Effector memory CD4-positive, alpha-beta T cell (primary cell): ENCODE measurements at places on chromosomes 5 and 9.

GRCh38 chr5:179905161-179905560 lies 2.5 kb downstream of the TBC1D9B start:
- DNase-seq, result no peak

- no peak for DNase-seq
These were observed 146.5 kb downstream of the MEF2C start for GRCh38 chr5:88736494-88736893.

GRCh38 chr5:141354900-141355469 lies at the start of gene PCDHGA4:
TSS of gene PCDHGA4 (plus strand) at chr5:141355021. CDS start at chr5:141355108, 87 bp downstream.
- DNase-seq, result no peak

DNA sequence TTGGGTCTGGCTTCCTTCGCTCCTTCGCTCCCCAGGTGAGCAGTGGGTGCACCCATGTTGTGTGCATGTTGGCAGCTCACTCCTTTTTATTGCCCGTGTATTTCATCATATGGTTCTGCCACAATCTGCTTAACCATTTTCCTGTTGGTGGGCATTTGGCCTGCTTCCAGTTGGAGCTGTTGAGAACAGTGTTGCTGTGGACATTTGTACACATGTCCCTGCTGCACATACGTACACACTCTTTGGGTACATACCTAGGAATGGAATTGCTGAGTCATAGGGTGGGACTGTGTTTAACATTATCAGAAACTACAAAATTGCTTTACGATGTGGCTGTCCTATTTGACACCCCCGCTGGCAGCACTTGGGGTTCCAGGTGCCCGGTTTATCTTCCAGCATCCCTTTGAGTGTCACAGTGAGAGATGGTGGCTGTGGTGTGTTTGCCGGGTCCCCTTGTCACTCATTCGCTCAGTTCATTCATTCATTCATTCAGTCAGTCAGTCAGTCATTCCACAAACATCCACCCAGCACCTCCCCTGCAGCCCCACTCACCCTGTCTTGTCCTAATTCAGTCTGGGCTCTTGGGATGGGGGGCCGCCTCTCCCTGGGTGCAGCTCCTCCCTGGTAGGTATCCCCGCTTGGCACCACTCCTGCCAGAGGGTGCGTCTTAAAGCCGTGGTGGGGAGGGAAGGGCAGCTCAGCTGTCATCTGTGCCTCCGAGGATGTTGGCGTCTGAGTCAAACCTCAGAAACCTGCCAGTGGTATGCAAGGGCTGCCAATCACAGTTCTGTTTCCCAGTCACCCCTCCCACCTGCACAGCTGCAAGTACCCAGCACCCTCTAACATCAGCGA lies 7.9 kb upstream of the FIBCD1 start:
- no peak for DNase-seq

DNA sequence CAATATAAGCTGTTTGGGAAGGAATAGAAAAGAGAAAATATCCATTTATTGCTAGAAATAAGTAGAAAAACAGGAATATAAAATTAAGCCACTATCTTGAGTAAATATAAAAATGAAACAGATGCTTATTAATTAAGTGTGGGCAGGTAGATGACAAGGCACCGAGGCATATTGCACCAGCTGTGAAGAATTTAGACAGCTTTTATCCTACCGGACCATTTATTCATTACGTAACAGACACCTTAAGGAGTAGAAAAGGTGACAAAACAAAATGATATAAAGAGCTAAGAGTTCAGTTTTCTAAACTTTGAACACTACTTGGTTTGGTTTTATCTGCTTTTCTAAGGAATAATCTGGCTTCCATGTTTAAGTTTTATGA lies 404.1 kb downstream of the PTPRD start:
- DNase-seq, result no peak

GRCh38 chr9:6302417-6302816 lies 25.8 kb upstream of the TPD52L3 start:
- no peak for DNase-seq

GRCh38 chr5:65021527-65022226 lies 252.9 kb downstream of the CWC27 start:
- DNase-seq, result no peak

- DNase-seq, result no peak
These were observed 15.9 kb downstream of the ABHD17B start for GRCh38 chr9:71895117-71895516.

DNA sequence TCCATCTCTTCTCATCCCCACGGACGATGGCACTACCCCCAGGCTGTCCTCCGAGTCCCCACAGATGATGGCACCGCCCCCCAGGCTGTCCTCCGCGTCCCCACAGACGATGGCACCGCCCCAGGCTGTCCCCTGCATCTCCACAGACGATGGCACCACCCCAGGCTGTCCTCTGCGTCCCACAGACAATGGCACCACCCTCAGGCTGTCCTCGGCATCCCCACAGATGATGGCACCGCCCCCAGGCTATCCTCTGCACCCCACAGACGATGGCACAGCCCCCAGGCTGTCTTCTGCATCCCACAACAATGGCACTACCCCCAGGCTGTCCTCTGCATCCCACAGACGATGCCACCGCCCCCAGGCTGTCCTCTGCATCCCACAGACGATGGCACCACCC lies 57.4 kb upstream of the PTCH1 start:
- no peak for DNase-seq

DNA sequence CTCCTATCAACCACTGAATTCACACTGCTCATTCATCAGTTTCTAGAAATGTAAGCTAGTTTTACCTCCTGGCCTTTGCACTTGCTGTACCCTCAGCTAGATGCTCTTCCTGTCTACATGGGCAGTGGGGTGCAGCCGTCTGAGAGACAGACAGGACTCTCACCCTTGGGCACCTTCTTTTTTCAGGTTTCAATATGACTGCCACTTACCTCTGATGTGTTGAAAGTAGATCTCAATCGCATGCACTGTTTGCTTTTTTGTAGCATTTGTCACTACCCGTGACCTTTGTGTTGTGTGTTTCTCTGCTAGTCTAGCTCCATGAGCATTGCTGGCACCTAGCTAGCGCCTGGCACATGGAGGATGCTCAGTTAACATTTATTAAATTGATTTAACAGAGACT lies 403.1 kb upstream of the TRPC7 start:
- no peak for DNase-seq

DNA sequence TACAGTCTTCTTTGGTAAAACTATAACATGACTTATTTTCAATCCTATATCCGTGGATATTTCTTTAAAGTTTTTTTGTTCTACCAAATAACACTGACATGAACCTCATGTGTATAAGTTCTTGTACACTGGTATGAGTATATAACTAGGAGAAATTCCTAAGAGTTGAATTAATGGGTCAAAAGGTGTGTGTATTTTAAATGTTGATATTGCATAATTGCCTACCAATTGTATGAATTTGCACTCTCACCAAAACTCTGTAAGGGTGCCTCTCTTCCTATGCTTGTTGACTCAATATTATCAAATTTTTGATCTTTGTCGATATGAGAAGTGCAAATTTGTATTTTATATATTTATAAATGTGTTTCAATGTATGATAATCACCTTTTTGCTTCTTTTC lies 22.9 kb upstream of the CCL21 start:
- no peak for DNase-seq

- no peak for DNase-seq
These were observed 15.1 kb downstream of the HNRNPK start for GRCh38 chr9:83964973-83965349.

DNA sequence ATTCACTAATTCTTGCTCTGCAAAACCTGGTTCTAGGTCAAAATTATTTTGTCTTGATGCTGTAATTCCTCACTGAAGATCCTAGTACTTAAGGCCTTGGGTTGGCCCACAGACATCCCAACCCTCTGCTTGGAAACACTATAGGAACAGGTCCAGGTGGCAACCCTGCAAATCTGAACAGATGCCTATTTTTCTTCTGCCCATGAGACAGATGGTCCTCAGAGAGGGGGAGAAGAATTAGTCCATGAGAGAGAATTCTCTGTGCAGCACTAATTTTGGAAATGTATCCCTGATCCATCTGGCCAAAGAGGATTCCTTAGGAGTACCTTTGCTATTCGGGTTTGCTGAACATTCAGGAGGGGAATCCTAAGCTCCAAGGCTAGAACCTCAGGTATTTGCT lies 156.3 kb downstream of the ELAVL2 start:
- DNase-seq, result no peak

- DNase-seq, result no peak
These were observed 146.7 kb downstream of the SSBP2 start for GRCh38 chr5:81604193-81604592.

DNA sequence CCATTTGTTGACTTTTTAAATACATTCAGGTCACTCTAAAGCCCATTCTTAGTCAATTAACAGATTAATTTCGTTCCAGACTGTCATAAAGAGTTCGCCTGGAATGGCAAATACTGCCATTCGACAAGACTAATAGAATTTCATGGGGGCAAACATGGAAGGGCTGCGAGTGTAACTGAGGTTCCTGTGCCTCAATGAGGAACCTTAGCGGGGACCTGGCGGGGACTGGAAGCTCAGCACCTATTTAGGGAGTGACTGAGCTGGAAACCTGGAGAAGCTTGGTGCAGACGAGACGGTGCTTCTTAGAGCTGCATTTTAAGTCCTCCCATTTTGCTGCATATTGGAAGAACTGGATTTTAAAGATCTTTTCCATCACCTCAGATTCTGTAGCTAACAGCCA lies 3.4 kb downstream of the VCAN start:
- DNase-seq, result no peak

- DNase-seq, result no peak
These were observed 101.9 kb upstream of the S1PR3 start for GRCh38 chr9:88889386-88889785.

GRCh38 chr9:128120741-128121465 lies 6.6 kb downstream of the PTGES2 start:
- DNase-seq, result no peak

- DNase-seq, result no peak
These were observed 122.7 kb upstream of the SPDL1 start for GRCh38 chr5:169460896-169461295.

GRCh38 chr5:179749857-179750508 lies 17.4 kb downstream of the MAML1 start:
- DNase-seq, result no peak

GRCh38 chr5:32833127-32833526 lies 122.0 kb downstream of the NPR3 start:
- DNase-seq, result no peak

DNA sequence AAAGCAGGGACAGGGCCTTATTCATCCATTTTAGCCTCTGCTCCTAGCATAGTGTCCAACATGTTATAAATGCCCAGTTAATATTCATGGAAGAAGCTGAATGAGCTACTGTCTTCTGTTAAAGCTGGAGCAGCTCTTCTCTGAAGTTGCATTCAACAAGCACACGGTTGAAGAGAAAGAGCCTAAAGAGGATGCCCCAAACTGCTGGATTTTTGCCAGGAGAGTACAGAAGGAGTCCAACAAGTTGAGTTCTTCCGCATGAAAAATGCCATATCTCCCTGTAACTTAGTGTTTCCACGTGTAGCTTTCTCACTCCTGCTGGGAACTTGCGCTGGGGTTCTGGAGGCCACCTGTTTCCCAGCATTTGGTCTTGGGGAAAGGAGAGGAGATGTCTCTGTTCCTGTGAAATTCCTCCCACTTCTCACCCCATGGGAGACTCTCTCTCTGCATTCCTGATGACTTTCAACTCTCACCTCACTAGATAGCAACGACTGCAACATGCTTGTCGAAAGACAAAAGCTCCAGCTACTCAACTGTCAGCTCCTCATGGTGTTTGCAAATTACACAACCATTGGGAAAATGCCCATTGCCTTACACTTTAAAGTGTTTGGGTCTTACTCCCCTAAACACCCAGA lies 122.8 kb downstream of the KIF4B start:
- DNase-seq, result no peak

GRCh38 chr9:22124263-22125011 lies 115.3 kb upstream of the CDKN2B start:
- DNase-seq, result no peak

DNA sequence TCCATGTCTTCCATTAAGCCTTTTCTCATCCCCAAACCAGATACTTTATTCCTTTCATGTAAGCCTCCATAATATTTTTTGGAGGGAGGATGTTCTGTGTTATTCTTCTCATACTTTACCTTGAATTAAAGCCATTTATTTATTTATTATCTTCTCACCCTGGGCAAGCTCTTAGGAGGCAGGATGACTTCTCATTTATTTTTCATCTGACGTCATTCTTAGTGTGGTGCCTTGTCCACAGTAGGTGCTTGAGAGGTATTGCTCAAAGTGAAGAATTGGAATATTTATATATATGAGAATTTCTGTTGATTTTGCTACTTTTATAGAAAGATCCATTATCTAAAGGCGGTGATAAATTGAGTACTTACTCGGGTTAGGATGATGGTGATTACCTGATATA lies 458.3 kb upstream of the ACTBL2 start:
- no peak for DNase-seq

DNA sequence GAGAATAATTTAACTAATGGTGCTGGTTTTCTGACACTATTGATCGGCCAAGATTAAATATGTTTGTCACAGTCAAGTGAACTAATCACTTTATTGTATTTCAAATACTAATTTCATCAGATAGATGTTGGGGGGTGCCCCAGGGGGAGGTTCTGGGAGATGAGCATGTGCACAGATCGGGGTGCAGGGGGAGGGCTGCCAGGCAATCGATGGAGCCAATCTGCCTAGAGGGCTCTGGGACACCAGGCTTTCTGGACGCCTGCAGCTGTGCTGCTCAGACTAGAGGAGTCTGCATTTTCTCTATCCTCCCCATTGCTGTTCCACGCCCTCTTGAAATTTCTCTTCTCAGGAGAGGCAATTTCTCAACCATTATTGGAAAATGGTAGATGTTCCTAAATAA lies 100.0 kb upstream of the ALDH1B1 start:
- DNase-seq, result no peak

DNA sequence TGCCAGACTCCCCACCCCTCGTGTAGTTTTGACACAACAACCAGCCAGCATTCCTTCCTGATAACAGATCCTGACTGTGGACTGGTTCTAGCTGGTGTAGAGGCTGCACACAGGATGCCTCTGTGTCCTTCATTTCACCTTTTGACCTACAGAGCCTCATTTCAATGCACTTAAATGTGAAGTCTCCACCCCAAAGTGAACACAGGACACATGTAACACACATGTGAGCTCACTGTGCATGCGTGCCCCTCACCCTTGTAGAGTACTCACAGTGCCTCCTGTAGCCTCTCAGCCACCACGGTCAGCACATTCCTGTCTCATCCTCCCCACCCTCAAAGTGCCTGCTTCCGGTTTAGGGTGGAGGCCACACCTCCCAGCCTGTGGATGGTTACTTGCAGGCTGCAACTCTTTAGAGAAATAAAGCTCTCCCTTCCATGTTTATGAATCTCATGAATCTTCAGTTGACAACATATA lies 11.6 kb upstream of the NKD2 start:
- no peak for DNase-seq

DNA sequence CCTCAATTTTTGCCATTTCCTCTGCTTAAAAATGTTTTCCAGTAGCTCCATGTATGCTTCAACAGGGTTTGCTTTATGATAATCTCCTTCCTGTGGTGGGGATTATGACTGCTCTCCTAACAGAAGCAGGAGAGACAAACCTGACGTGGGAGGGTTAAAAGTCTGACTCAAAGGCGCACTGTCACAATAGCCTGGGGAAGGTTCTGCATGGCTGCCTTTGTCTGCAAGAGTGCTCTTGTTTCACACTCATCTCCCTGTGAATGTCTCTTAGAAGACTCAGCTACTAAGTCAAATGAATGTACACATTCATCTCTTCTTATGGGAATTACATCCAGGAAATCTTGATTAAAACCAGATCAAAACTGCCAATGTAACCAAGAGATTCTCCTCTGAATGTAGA lies 90.9 kb upstream of the MTAP start:
- DNase-seq, result no peak
